ENCODE measurements at places on chromosomes 6 and 20. TPM values are rescaled to one million over a fixed set of nuclear protein-coding genes. Genes with fewer than 3 reads are reported as not detected.
A peak's percentile ranks its signal among the peaks of the same experiment; 100 is the strongest.

BTN1A1 gene
- not detected for polyA plus RNA-seq

SAPCD1 gene
- 5.8 TPM for polyA plus RNA-seq

RIMS1 gene
- not detected for polyA plus RNA-seq

C20orf144 gene
- 0.12 TPM for polyA plus RNA-seq

GPR6 gene
- not detected for polyA plus RNA-seq

B3GAT2 gene
- 0.03 TPM for polyA plus RNA-seq

GRCh38 chr6:35736253-35736894 lies 458 bp upstream of the ARMC12 start:
- DNase-seq, result peak; percentile 65

GRCh38 chr6:31423550-31423949 lies 20.2 kb downstream of the MICA start:
- DNase-seq, result no peak

GRCh38 chr20:63106108-63106764 lies 99.5 kb upstream of the BHLHE23 start:
- DNase-seq, result peak; percentile 34

GRCh38 chr20:31759836-31760518 lies 20.9 kb downstream of the TPX2 start:
- no peak for DNase-seq

DNA sequence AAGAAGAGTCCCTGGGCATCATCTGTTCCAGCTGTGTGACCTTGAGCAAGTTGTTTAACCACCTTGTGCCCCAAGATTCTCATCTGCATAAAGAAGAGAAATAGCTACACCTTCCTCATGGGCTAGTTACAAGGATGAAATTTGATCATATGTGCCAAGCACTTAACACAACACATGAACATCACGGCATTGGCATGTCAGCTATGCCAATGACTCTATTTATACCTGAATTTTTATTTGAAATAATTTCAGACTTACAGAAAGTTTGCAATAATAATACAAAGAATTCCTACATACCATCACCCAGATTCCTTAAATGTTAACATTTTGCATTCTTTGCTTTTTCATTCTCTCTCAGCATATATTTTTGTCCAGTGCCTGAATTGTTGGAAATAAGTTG lies 21.0 kb upstream of the TCF15 start:
- DNase-seq, result no peak

DNA sequence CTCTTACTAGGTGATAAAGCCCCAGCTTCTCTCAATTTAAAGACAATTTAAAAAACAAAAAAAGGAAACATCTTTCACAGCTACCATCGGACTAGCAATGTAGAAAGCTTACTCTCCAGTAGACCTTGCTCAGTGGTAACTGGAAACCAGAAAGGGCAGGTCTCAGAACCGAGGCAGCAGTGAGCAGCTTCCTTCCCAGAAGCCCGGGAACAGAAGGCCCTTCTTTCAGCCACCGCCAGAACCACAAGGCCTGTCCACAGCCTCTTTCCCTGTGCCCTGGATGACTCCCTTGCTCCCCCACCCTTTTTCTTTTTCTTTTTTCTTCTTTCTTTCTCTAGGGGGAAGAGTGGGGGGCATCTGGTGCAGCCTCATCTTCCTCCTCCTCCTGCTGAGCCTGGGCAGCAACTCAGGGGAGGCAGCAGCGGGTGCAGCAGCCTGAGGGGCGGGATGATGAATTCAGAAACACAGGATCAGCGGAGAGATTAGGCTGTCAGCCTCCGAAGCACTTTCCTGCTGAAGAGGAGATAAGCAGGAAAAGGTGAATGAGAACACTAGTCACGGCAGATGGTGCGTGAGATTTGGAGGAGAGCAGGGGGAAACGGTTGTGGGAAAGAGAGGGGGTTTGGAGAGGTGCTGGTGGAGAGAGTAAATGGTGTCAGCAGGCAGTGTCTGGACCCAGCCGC lies 158.5 kb downstream of the ID4 start:
- no peak for DNase-seq

GRCh38 chr6:133710826-133711225 lies 178.1 kb upstream of the TCF21 start:
- DNase-seq, result no peak

DNA sequence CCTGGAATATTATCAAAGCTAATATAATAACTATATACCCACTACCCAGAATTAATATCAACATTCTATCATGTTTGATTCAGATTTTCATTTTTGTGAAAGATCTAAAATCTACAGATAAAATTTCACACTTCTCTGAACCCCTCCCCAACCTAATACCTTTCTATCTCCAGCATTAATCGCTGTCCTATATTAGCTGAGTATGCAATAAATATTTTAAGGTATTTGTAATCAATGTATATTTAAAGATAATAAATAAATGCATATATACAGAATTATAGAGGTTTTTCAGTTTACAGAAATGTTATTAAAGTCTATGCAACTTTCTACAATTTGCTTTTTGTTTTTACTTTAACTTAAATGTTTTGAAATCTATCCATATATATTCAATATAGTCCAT lies 156.7 kb upstream of the NRSN1 start:
- DNase-seq, result no peak

DNA sequence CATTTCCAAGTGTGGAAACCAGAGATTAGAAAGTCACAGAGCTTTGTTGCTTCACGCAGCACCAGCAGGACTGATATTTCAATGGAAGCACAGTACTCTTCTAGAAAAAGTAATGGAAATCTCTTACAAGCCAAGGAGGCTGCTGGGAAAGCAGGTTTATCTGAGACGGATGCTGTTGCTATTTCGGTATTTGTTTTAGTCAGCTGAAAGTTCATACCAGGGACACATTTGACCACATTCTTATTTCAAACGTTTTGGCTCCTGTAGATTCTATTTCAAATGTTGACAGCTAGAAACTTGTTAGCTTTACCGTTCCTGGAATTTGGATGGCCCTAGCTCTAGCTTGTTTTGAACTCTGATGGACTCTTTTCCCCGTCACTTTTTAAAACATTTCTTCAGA lies 3.7 kb upstream of the TMEM242 start:
- no peak for DNase-seq

DNA sequence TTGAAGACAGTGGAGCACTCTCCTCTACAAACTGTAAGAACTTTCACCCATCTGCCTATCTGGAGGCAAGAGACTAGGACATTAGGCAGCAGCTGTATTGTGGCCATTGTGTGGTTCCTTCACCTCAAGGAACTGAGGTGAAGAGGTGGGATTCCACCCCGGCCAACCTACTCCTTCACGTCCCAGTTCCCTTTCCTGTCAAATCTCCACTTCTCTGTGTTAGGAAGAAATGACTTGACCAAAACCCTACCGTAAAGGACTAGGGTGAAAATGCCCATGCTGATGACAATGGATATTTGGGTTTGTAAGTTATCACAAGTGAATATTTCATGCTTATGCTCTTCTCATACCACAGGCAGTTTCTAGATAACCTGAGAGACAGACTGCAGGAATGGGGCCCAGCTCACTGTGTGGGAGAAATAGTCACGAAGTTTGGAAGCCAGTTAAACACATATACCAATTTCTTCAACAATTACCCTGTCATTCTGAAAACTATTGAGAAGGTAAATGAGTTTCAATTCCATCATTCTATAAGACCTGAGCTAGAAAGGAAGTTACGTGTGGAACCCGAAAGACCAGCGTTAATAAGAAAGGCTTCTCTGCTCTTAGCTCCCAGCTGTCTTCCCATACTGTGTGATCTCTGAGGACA lies 86.6 kb downstream of the ECT2L start:
- no peak for DNase-seq

GRCh38 chr6:6002848-6003620 lies 3.7 kb downstream of the NRN1 start:
- DNase-seq, result no peak

GRCh38 chr6:170007468-170008293 lies 256.3 kb downstream of the ERMARD start:
- no peak for DNase-seq

GRCh38 chr20:35994994-35995453 lies 26.6 kb downstream of the CNBD2 start:
- peak; percentile 91 for DNase-seq

DNA sequence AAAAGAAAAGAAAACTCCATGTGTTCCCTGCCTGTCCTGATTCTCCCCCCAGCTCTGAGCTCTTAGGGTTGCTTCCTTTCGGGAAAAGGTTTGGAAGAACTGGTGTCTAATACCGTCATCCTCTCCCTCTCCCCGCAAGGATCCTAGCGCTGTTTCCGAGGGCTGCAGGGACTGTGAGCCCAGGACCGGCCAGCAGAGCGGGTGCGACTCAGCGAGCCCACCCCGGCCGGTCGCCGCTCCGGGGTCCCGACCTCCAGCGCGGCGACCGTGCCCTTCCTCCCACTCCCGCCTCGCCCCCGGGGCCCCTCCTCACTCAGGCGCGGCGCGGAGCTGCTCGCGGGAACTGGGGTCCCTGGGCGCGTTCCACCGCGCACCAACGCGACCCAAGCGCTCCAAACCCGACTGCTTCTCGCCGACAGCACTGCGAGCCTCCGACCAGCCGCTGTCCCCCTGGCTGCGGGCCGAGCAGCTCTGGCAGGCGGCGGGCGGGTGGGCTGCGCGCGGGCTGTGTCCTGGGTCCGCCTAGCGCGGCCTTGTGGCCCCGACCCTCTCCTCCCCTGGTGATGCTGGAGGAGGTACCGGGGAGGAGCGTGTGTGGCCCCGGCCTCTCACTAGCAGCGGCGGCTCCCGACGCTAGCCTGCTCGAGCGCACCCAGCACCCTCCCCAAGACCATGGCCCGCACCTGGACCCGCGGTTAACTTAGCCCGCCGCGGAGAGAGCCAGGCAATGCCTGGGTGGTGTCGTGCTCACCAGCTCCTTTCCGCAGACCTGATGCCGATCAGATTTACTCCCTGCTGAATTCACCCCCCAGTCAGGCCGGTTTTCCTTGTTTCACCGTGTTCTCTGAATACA lies at the start of gene PLA2G7:
PLA2G7 (minus strand) TSS at position 509 of the 853 bp plus-strand sequence. CDS start 12,484 bp downstream, outside the sequence.
- DNase-seq, result peak; percentile 20

GRCh38 chr6:167750956-167751358 lies 75.8 kb upstream of the AFDN start:
- no peak for DNase-seq

GRCh38 chr20:5181492-5181891 lies 54.7 kb downstream of the CDS2 start:
- no peak for DNase-seq

GRCh38 chr20:33744773-33745385 lies 13.1 kb downstream of the ZNF341 start:
- no peak for DNase-seq

- DNase-seq, result no peak
Observed at GRCh38 chr6:11828262-11828870, 49.8 kb upstream of the ADTRP start.

- no peak for DNase-seq
Observed at GRCh38 chr6:75290136-75290945, 5.7 kb upstream of the TMEM30A start.

DNA sequence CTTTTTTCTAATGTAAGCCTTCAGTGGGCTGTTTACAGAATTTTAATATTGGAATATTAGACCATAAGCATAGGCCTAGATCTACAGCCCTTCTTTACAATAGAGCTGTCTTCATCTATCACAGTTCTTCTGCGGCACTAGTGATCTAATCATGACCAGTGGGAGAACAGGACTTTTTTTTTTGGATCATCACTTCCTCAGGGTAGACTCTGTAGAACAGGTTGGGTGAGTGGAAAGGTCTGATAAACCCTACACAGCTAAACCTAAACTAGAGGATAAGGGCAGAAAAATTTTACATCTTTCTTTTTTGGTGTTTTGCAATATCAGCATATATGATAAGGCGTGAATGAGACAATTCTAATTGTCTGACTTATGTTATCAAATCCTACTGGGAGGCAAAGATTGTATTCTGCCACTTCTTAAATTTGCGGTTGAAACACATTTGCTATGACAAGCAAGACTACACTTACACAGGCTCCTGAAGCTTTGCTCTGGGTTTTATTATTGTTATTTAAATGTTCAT lies 52.2 kb downstream of the GOPC start:
- no peak for DNase-seq

DNA sequence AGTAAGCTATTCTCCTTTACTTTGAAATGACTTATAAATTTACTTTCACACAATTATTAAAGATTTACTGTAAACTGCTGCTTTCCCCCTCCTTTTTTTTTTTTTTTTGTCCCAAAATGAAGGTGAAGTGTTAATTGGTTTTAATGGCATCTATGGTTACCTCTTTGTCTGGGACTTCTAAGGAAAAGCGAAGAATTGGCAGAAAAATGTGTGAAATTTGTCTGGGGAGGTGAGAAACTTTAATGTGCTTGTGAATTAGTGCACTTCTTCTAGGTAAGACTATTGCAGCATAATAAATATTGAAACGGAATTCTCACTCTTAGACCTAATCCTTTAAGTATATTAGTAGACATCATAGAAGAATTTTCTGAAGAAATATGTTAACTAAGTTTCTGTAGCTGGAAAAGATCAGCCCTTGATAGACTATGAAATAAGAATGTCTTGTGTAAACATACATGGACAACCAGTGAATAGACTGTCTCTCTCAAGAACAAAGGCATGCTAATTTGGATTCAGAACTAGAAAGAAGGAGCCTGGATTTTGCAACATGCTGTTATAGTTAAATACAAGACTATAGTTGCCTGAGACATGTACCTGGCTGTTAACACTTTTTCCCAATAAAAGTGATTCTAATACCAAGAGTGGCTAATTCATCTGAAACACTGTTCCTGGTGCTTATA lies 23.9 kb downstream of the FLRT3 start:
- DNase-seq, result no peak

DNA sequence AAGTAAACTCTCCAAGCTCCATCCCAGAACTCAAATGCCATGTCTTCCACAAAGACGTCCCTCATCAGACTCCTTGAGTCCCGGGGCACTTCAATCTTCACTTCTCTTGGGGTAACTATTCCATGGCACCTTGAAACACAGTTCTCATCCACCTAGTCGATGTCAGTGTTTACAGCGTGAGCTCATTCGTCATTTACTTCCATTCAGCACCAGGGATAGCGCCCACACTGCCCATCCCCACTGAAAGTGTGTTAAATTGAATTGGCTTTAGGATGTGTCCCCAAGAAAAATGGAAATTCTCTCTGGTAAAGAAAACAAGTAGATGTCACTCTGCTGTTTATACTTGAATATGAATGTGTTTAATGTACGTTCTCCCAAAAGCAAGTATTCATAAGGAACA lies 31.3 kb downstream of the KCNK15 start:
- peak; percentile 18 for DNase-seq
